ENCODE measurements at places on chromosomes 1 and 21. TPM values are rescaled to one million over a fixed set of nuclear protein-coding genes. Genes with fewer than 3 reads are reported as not detected.

Gene TGFBR3
- total RNA-seq = 41.1 TPM

GRCh38 chr1:247935781-247936180 lies 11.1 kb downstream of the OR2AJ1 start:
- peaks cover 9% of the 10 kb centered on the region for H3K27me3 ChIP-seq
- no peaks in the 10 kb centered on the region for H3K4me1 ChIP-seq

DNA sequence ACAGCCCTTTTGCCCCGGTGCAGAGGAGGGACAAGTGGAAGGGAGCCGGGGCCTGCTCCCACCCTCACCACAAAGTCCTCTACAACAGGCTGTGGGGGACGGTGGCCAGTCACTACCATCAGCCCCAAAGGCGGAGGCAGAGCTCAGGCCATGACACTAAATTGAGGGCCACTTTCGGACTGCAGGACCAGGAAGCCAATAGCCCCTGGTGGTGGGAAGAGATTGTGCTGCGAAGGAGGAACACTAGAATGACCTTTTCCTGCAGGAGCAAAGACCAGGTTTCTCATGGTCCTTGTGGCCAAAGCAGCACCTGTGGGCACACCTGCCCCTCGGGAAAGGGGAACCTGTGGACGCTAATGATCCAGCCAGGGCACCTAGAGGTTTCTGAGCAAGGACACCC lies 30.3 kb downstream of the ACTA1 start:
- DNase-seq = no peak
- no peak overlapping the region for H3K27ac ChIP-seq
- H3K36me3 ChIP-seq = no peaks in the 10 kb centered on the region
- peaks cover 88% of the 10 kb centered on the region for H3K27me3 ChIP-seq
- H3K4me1 ChIP-seq = peaks cover 8% of the 10 kb centered on the region
- H3K4me3 ChIP-seq = no peak overlapping the region

DNA sequence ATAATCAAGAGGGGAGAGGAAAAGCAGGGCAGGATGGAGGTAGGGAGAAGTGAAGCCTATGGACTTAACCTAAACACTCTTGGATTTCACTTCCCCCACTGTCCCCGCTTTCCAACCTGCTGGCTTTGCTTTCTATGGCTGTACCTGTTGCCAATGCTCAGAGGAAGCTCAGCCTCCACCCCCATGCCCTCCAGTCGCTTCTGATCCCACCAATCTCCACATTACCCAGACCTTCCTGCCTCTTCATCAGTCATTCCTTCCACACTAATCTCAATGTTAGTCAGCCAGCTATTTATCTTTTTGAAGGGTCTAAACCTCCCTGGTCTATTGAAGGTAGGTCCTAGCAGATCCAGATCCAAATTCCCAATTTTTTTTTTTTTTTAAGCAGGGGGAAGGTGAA lies 24.1 kb downstream of the ERI3 start:
- no peak overlapping the region for H3K27ac ChIP-seq
- no peaks in the 10 kb centered on the region for H3K27me3 ChIP-seq
- H3K36me3 ChIP-seq = no peaks in the 10 kb centered on the region
- H3K4me1 ChIP-seq = peaks cover 5% of the 10 kb centered on the region
- DNase-seq = no peak

GRCh38 chr1:17232759-17233661 lies 15.9 kb upstream of the PADI3 start:
- H3K27me3 ChIP-seq = no peaks in the 10 kb centered on the region
- H3K27ac ChIP-seq = no peak overlapping the region
- H3K4me3 ChIP-seq = no peak overlapping the region
- H3K36me3 ChIP-seq = no peaks in the 10 kb centered on the region
- H3K4me1 ChIP-seq = no peaks in the 10 kb centered on the region

- no peaks in the 10 kb centered on the region for H3K36me3 ChIP-seq
- H3K27me3 ChIP-seq = no peaks in the 10 kb centered on the region
- DNase-seq = no peak
- H3K4me3 ChIP-seq = no peak overlapping the region
- peak overlapping the region; percentile 71 for H3K27ac ChIP-seq
These were observed 34.0 kb downstream of the MAP3K7CL start for GRCh38 chr21:29164323-29164942.

GRCh38 chr1:186142159-186142558 lies 232.9 kb downstream of the TPR start:
- no peak for DNase-seq
- no peaks in the 10 kb centered on the region for H3K27me3 ChIP-seq
- no peak overlapping the region for H3K4me3 ChIP-seq
- no peaks in the 10 kb centered on the region for H3K4me1 ChIP-seq
- H3K27ac ChIP-seq = no peak overlapping the region
- H3K36me3 ChIP-seq = peaks cover 6% of the 10 kb centered on the region
